ENCODE measurements at places on chromosomes 7 and 10. TPM values are rescaled to one million over a fixed set of nuclear protein-coding genes. Genes with fewer than 3 reads are reported as not detected.

The PDK4 gene
- total RNA-seq, result 42.3 TPM

The AGAP4 gene
- 16.6 TPM for total RNA-seq

The KLF14 gene
- 0.26 TPM for total RNA-seq

The TMEM139 gene
- total RNA-seq, result 12.2 TPM

The PRKCQ gene
- total RNA-seq, result 9.1 TPM

The TRIL gene
- 17.0 TPM for total RNA-seq

The AVPI1 gene
- 26.8 TPM for total RNA-seq

The OR6B1 gene
- total RNA-seq, result not detected

The MRLN gene
- 0.98 TPM for total RNA-seq

- no peak for DNase-seq
- no peak overlapping the region for H3K4me3 ChIP-seq
- H3K36me3 ChIP-seq, result no peaks in the 10 kb centered on the region
Measured at GRCh38 chr7:90180011-90180585, 25.8 kb downstream of the STEAP1 start.

- no peaks in the 10 kb centered on the region for H3K4me1 ChIP-seq
- H3K27me3 ChIP-seq, result no peaks in the 10 kb centered on the region
- no peak overlapping the region for H3K27ac ChIP-seq
- peaks cover 10% of the 10 kb centered on the region for H3K36me3 ChIP-seq
- no peak for DNase-seq
- no peak overlapping the region for H3K4me3 ChIP-seq
Measured at GRCh38 chr10:103769176-103769575, 86.2 kb downstream of the SH3PXD2A start.

- H3K4me1 ChIP-seq, result no peaks in the 10 kb centered on the region
- H3K36me3 ChIP-seq, result no peaks in the 10 kb centered on the region
Measured at GRCh38 chr10:22368981-22369380, 23.7 kb downstream of the SPAG6 start.

DNA sequence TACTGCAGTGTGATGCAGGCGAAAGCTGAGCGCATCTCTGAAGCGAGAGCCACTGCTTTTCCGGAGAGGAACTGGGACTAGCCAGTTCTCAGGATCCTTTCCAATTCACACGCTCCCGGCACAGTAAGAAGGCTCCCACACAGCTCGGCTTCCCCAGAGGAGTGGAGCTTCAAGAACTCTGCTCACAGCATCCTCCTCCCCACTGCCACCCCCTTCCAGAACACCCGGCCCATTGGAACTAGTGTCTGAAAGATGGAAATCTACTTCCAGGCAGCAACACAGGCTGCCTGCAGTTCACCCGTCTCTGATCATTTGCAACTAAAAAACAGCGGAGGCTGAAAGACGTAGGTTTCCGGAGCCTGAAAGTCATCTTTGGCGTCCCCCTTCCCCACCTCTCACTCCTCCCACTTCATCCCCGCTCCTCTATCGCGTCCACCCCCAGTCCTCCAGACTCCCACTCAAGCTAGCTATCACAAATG, at the start of gene DGKB:
Gene DGKB, minus strand, starts transcription at position 163 of the 479 bp plus-strand sequence.
- H3K4me3 ChIP-seq, result no peak within 1 kb of the TSS
- peak; percentile 63 for DNase-seq
- H3K36me3 ChIP-seq, result no peaks in the 10 kb centered on the region
- peaks cover 15% of the 10 kb centered on the region for H3K4me1 ChIP-seq
- peaks cover 11% of the 10 kb centered on the region for H3K27me3 ChIP-seq
- no peak within 1 kb of the TSS for H3K27ac ChIP-seq

DNA sequence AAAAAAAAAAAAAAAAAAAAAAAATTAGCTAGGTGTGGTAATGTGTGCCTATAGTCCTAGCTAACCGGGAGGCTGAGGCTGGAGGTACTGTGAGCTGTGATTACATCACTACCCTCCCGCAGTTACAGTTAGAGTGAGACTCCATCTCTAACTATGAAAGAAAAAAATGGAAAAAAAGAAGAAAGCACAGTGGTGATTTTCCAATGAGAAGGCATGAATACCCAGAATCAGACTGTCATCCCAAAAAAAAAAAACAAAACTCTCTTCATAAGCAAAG, 269.9 kb upstream of the MKLN1 start:
- no peaks in the 10 kb centered on the region for H3K4me1 ChIP-seq
- H3K4me3 ChIP-seq, result no peak overlapping the region
- no peak overlapping the region for H3K27ac ChIP-seq

DNA sequence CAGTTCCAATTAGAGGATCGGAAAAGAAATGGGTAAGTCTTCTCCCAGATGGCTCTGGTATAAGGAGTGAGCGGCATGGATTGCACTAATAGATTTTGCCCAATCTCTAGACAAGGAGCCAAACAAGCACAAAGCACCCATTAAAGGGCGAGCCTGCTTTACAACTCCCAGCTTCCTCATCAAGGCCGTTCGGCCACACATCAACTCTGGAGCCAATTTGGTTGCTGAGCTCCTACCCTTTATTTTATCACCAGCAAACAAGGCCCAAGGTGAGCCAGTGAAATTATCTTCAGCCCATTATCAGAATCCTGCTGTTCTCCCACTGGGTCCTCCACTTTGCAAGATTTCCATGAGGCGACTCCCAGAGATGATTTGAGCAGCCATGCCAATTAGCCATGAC, 292.2 kb upstream of the NPVF start:
- DNase-seq, result no peak
- no peaks in the 10 kb centered on the region for H3K27me3 ChIP-seq
- no peak overlapping the region for H3K27ac ChIP-seq
- H3K4me3 ChIP-seq, result no peak overlapping the region
- H3K36me3 ChIP-seq, result no peaks in the 10 kb centered on the region
- H3K4me1 ChIP-seq, result no peaks in the 10 kb centered on the region

DNA sequence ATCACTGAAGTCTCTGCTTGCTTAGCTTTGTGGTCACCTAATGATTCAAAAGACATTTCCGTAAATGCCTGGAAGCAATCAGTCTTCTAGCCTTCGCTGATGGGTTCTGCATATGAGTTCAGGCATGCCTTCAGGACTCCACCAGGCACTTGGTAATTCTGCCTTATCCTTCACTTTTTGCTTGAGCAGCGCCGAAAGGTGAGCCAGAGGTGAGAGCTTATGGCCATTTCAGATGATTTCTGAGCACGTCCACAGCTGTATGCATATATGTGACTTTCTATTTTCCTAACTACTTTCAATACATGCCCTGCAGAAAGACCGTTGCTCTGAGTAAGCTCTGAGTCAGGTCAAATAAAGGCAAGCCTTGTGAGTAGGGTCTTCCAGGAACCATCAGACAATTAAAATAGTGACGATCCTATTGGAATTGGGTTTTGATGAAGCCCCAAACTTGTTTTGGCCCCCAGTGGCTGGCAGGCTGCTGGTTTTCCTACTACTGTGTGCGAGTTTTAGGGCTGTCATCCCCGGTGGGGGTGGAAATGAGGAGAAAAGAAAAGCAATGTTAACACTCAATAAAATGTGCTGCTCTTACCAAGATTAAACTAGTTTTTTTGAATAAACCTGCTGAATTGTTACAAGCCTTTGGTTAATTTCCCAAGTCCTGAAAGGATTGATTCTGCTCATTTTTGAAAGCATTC, 154.4 kb upstream of the AKR1E2 start:
- DNase-seq, result no peak
- H3K27me3 ChIP-seq, result no peaks in the 10 kb centered on the region
- no peak overlapping the region for H3K27ac ChIP-seq
- H3K4me3 ChIP-seq, result no peak overlapping the region
- no peaks in the 10 kb centered on the region for H3K36me3 ChIP-seq

- no peak overlapping the region for H3K27ac ChIP-seq
- DNase-seq, result no peak
- no peaks in the 10 kb centered on the region for H3K27me3 ChIP-seq
- no peaks in the 10 kb centered on the region for H3K36me3 ChIP-seq
- H3K4me1 ChIP-seq, result no peaks in the 10 kb centered on the region
Measured at GRCh38 chr7:41247143-41247865, 455.6 kb downstream of the INHBA start.

- H3K36me3 ChIP-seq, result no peaks in the 10 kb centered on the region
- no peak overlapping the region for H3K4me3 ChIP-seq
- no peaks in the 10 kb centered on the region for H3K27me3 ChIP-seq
- H3K4me1 ChIP-seq, result peaks cover 5% of the 10 kb centered on the region
Measured at GRCh38 chr7:106009503-106010226, 46.6 kb downstream of the CDHR3 start.

- no peak overlapping the region for H3K4me3 ChIP-seq
- H3K27ac ChIP-seq, result no peak overlapping the region
- H3K36me3 ChIP-seq, result no peaks in the 10 kb centered on the region
- H3K27me3 ChIP-seq, result peaks cover 87% of the 10 kb centered on the region
- no peak for DNase-seq
Measured at GRCh38 chr10:123129618-123130271, 6.0 kb upstream of the HMX3 start.

GRCh38 chr10:87559392-87559791, 54.7 kb downstream of the MINPP1 start:
- H3K27me3 ChIP-seq, result no peaks in the 10 kb centered on the region
- no peak overlapping the region for H3K27ac ChIP-seq
- H3K4me1 ChIP-seq, result peaks cover 4% of the 10 kb centered on the region
- no peak for DNase-seq

DNA sequence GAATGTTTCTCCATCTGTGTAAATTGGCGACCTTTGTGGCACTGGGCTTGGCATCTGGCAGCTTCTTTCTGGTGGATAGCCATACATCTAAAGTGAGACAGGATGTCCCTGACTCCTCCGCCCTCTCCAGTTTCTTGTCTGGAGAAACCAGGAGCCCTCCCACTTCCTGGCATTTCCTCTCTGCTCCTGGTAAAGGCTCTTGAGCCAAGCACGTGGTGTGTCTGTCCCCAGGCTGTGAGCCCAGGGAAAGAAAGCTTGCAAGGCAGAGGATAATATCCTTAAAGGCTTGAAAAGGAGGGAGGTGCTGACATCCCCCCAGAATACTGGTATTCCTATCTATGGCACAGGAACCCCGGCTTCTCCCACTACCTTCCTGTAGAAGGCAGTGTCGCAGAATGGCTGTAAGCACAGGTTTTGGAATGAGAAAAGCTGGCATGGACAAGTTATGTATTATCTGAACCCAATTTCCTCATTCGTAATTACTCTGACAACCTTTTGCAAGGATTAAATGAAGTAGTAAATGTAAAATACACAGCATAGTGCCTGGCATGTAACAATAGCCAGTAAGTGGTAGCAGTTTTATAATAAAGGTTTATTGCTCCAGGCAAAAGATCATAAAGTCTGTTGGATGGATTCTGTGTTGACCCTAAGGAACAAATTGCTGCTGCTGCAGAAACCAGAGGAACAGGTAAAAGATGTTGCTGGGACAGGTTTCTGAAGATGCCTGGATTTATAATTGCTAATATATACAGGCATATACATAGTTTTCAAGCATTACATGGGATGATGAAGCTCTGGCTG, 11.8 kb upstream of the ACSL5 start:
- H3K27ac ChIP-seq, result peak overlapping the region; percentile 88
- H3K4me3 ChIP-seq, result no peak overlapping the region
- H3K27me3 ChIP-seq, result no peaks in the 10 kb centered on the region

DNA sequence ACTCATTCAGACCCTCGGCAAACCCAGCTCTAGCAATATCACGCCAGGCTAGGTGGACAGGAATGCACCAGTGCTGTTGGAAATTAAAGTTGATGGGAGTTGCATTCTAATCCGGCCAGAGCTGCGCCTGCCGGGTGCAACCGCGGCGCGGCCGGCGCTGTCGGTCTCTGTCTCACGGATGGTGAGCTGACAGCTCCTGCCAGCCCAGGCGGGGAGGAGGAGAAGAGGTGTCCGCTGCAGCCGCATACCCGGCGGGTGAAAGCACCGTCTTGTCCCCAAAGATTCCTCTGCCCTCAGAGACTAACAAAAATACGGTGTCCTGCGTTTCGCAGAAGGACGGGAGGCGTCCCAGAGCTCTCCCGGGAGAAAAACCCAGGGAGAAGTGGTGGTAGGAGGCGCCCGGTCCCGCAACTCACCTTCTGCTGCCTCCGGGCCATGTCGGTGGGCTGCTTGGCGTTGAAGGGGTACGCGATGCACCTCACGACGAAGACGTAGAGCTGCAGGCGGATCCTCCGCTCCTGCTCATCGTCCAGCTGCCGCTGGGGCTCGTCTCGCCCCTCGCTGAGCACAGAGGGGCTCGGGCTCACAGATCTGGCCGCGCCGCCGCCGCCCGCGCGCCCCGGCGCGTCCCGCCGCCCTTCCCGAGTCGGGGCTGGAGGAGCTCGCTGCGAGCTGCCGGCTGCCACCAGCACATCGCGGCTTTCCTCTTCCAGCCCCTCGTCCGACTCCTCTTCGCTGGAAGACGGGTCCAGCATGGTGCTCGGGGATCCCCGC, 490 bp downstream of the CADPS2 start:
- H3K36me3 ChIP-seq, result no peaks in the 10 kb centered on the region
- H3K27ac ChIP-seq, result peak overlapping the region; percentile 83
- peaks cover 12% of the 10 kb centered on the region for H3K4me1 ChIP-seq
- peak overlapping the region; percentile 92 for H3K4me3 ChIP-seq

GRCh38 chr10:128060341-128061250, 65.6 kb downstream of the MKI67 start:
- peaks cover 51% of the 10 kb centered on the region for H3K36me3 ChIP-seq
- H3K4me3 ChIP-seq, result no peak overlapping the region
- H3K27ac ChIP-seq, result no peak overlapping the region
- H3K4me1 ChIP-seq, result peaks cover 5% of the 10 kb centered on the region
- DNase-seq, result no peak

Data from lung (tissue), 17 donors.